ENCODE measurements at places on chromosomes 1 and 21.

DNA sequence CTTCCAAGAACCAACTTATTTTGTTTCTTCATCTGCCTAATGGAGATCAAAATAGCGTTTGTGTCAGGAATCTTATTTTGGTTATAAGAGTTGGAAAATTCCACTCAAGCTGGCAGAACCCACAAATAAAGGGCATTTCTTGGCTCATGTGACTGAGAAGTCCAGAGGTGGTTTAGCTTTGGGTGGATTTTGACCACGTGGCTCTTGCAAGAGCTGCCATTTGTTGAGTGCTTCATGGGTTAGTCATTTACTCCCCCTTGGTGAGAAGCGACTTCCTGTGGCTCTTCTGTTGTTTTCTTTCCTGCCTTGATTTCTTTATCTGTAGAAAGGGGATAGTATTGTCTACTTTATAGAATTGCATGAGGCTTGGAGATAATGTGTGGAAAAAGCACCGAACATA lies 9.5 kb upstream of the RNF186 start:
- DNase-seq, result peak; percentile 37

DNA sequence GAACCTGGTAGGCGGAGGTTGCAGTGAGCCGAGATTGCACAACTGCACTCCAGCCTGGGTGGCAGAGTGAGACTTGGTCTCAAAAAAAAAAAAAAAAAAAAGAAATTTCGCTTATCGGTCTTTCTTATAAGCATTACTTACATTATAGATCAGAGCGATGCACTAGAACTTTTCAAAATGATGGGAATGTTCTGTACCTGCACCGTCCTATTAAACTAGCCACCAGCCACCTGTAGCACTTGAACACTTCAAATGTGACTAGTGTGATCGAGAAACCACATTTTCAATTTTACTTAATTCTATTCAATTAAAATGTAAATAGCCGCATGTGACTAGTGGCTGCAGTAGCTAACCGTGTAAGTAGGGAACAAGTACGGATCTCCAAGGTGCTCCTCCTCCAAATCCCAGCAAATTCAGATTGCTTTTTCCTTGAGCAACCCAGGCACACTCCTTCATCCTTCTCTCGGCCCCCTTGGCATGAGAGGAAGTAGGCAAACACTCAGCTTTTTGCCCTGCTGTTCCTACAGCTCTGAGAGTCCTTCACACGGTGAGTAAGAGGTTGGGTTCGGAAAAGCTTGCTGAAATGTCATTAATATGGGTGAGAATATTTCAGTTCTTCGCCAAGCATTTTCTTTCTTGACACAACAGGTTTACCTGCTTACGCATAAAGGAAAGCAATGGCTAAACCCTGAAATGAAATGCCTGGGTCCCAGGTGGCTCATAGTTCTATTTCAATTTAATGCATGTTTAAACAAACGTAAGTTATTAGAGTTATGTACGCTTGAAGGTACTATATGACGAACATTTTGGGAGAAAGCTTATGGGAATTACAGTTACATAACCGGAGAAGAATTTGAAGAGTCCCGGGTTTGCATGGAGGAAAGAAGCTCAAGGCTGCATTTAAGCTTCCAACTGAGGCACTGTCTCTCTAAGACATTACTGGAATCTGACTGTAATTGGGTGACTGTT lies 69.5 kb upstream of the HUNK start:
- no peak for DNase-seq

GRCh38 chr1:44822131-44822701 lies 13.9 kb downstream of the BTBD19 start:
- DNase-seq, result no peak

- DNase-seq, result no peak
Measured at GRCh38 chr1:211630236-211631081, 45.0 kb downstream of the NEK2 start.

DNA sequence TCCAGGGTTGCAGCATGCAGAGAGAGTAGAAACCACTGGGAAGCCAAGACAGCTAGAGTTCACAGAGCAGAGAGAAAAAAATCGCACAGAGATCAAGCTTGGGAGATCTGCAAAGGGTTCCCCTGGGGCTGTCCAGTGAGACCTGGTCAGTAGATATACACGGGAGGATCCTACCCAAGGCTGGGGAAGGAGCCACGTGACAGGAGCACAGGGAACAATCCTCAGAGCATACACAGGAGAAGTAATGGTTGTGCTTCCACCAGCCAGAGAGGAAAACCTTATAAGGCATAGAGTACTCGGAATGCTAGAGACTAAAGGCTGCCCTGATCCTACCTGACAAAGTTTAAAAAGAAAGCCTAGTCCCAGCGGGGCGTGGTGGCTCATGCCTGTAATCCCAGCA lies 53.9 kb downstream of the GABPA start:
- DNase-seq, result no peak

Measured in AG10803 (cell line).